ENCODE measurements at places on chromosomes 16 and 17. TPM values are rescaled to one million over a fixed set of nuclear protein-coding genes. Genes with fewer than 3 reads are reported as not detected.

NACA2 gene
- not detected for total RNA-seq

TBC1D3H gene
- total RNA-seq = not detected

ENPP7 gene
- not detected for total RNA-seq

OXLD1 gene
- total RNA-seq = 35.4 TPM

GPR142 gene
- 2.8 TPM for total RNA-seq

UBE2O gene
- total RNA-seq = 19.4 TPM

HYDIN gene
- 3.1 TPM for total RNA-seq

PRSS53 gene
- 2.9 TPM for total RNA-seq

PDIA2 gene
- total RNA-seq = 3.5 TPM

DNA sequence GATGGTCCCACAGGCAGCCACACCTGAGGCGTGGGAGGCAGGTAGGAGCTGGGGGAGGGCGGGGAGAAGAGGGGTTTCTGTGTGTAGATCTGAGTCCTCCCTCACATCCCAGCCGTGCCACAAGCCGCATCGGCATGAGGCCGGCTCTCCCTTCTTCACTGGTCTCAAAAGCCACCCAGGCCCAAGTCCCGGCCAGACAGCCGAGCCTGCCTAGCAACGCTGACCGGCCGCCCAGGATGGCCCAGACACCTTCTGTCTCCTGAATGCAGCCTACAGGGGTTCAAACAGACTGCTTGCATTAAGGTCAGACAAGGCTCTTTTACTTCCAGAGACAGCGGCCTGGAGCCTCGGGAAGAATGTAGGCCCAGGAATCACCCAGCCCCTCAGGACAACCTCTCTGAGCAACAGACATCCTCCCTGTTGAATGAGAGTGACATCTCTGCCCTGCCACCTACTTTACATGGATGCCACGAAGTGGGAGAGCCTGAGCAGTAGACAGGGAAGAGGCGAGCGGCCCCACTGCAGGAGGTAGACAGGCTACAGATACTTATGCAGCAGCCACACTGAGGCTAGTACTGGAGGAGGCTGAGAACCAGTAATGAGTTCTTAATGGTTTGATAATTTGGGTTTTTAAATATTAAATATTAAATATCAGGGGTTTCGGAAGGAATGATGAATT is 69.6 kb downstream of the N4BP1 start:
- no peak for DNase-seq

- DNase-seq = no peak
Observed at GRCh38 chr16:51049276-51049675, 101.8 kb downstream of the SALL1 start.

GRCh38 chr16:56916571-56917403 is 15.2 kb upstream of the HERPUD1 start:
- DNase-seq = no peak

GRCh38 chr17:80586846-80587228 is 42.2 kb downstream of the RPTOR start:
- no peak for DNase-seq

DNA sequence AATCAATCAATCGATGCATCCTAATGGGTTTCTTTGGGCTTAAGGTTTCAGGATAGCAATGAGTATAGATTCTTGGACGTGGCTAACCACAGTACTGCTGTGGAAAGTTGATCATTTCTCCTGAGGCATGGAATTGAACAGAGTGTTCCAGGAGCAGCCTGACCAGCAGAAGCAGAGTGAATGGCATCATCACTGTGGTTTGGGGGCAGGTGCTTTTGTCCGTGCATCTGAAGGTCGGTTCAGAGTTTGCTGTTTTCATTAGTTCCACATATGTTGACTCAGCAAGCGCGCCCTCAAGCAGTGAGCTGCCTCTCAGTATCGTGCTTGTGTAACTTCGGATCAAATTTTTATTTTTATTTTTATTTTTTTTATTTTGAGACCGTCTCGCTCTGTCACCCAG is 24.9 kb downstream of the KIAA0513 start:
- no peak for DNase-seq

DNA sequence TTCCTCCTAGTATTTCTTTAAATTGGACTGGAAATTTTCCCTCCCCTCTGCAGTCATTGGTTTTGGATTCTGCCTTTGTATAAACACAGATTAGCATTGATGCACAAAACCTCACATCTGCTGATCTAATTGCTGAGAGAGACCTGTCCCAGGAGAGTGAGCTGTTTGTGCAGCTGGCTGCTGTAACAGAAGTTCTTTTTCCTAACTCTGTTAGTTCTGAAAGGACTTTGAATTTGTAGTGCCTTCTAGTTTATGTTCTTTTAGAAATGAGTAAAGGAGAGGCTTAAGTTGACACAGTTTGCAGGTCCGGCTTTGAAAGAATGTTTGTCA is 45.2 kb upstream of the KPNB1 start:
- peak; percentile 34 for DNase-seq

DNA sequence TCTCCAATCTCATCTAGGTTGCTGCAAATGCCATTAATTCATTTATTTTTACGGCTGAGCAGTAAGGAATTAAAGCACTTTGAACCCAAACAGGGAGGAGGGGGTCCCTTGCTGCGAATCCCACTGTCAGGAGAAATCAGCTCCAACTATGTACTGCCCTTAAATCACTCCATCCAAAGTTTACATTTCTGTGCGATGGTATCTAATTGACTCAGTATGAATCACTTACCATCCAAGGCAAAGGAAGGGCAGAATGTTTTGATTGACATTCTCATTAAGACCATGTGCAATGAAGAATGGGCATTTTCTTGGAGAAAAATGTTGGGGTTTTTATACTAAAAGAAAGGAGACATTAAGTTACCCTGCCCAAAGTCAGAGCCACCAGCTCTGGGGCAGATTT is 47.7 kb upstream of the XYLT1 start:
- no peak for DNase-seq

- DNase-seq = no peak
Observed at GRCh38 chr16:7550096-7550495, 217.5 kb downstream of the RBFOX1 start.

All from tibial nerve (tissue), 4 donors.